ENCODE measurements at places on chromosomes 3 and 15.

- DNase-seq = no peak
These were observed 3.2 kb upstream of the ARPP21 start for GRCh38 chr3:35635926-35636683.

- DNase-seq = no peak
These were observed 10.3 kb upstream of the EIF1B start for GRCh38 chr3:40299130-40299720.

GRCh38 chr3:104044002-104044401, 1322.7 kb upstream of the ALCAM start:
- no peak for DNase-seq

DNA sequence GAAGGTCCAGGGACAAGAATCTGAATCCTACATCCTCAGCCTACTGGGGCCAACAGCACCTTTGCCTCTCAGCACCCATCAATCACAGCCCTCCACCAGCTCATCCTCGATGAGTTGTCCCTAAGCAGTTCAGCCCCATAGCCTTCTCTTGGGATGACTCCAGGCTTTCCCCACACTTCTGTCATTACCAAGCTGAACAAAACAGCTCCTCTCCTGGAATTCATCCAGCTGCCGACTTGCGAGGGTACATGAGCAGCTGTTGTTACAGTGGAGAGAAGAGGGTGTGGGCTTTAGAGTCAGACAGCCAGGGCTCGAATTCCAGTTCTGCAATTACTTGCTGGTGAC, 69.0 kb upstream of the THBS1 start:
- no peak for DNase-seq

DNA sequence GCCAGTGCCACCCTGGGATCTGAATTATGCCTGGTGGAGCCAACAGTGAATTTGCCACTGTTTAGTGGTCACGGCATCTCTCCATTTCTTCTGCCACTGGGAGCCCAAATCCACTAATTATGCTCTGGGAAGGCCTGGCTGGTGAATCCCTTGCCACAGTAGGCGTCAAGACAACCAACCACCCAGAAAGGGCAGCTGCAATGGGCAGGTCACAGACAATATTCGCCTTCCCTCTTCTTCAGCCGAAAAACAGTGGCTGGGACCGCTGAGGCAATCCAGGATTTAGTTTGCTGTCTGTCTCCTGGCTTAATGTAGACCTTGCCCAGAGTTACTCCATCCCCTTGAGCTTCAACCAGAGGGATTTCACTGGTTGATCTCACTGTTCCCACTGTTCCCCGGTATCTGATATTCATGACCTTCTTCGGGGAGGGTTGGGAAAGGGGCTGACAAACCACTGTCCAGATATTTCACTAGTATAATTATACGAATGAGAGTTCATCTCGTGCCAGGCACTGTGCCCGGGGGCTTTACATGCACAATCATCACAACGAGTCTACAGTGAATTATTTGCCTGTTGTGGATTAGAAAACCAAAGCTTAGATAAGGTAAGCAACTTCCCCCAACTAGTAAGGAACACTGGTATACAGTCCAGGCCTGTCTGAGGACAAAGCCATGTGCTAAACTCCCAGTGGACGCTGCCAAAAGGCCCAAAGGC, 49.9 kb upstream of the RAB6B start:
- no peak for DNase-seq

GRCh38 chr15:73985101-73985873, 6.8 kb downstream of the STOML1 start:
- no peak for DNase-seq

DNA sequence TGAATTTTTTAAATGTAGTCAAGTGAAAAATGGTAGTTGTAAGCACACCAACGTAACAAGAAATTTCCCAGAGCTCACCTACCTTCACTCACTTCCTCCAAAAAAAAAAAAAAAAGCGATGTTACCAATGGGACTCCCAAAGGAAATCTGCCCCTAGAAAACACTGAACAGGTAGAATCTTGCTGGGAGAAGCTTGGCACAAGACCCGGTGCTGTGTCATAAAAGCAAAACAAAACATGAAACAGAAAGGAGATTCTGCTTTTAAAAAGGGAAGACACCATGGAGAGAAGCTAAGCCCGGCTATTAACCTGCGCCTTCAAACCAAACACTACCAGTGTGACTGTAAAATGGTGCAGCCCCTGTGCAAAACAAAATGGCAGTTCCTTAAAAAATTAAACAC, 40.5 kb downstream of the PGPEP1L start:
- DNase-seq = no peak

DNA sequence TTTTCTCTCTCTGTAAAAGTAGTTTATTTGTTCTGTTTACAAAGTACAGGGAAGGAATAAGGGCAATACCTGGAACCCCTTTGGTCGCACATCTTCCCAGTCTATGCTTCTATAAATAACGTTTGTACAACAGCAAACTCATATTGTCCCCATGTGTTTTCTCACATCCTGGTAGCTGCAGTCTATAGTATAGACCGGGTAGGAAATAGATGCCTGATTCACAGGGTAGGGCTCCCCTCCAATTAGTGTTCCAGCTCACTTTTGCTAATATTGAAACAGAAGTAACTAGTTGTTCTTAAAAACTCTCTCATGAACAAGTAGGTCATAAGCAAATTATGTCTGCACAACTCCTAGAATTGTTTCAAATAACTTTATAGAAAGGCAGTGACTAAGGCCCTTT, 17.7 kb downstream of the ATG7 start:
- DNase-seq = no peak

GRCh38 chr15:66785637-66786036, 83.6 kb downstream of the SMAD6 start:
- no peak for DNase-seq

- peak; percentile 77 for DNase-seq
These were observed 317.3 kb downstream of the FGF12 start for GRCh38 chr3:192409838-192410683.

GRCh38 chr3:72163809-72164634, 379.1 kb upstream of the PROK2 start:
- no peak for DNase-seq

- DNase-seq = peak; percentile 16
These were observed 70.1 kb downstream of the TBC1D2B start for GRCh38 chr15:78007211-78007931.

DNA sequence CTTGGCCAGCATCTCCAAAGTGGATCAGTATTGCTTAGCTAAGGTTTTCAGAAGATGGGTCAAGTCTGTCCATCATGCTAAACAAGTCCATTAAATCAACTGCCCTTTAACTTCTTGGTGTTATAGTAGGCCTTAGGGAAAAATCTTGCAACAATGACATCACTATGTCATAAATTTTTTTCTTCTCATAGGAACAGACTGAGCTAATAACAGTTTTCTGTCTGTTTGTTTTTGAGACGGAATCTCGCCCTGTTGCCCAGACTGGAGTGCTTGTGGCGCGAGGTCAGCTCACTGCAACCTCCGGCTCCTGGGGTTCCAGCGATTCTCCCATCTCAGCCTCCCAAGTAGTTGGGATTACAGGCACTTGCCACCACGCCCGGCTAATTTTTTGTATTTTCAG, 94.2 kb downstream of the EFL1 start:
- DNase-seq = no peak

DNA sequence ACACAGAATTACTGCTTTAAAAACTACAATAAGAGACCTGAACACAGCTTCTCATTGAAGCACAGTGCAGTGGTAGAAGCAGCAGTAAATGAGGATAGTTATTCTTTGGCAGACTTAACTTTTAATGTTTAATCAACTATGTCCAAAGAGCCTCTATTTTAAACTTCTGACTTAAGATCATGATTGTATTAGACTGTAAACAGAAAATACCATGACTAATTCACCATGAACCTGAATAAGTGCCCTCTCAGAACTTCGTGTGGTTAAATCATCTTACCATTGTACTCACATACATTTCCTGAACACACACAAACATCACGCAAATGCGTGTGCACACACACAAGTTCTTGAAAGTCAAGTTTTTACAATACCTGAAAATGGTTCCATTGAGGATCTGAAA, 13.9 kb downstream of the CEP152 start:
- DNase-seq = no peak

DNA sequence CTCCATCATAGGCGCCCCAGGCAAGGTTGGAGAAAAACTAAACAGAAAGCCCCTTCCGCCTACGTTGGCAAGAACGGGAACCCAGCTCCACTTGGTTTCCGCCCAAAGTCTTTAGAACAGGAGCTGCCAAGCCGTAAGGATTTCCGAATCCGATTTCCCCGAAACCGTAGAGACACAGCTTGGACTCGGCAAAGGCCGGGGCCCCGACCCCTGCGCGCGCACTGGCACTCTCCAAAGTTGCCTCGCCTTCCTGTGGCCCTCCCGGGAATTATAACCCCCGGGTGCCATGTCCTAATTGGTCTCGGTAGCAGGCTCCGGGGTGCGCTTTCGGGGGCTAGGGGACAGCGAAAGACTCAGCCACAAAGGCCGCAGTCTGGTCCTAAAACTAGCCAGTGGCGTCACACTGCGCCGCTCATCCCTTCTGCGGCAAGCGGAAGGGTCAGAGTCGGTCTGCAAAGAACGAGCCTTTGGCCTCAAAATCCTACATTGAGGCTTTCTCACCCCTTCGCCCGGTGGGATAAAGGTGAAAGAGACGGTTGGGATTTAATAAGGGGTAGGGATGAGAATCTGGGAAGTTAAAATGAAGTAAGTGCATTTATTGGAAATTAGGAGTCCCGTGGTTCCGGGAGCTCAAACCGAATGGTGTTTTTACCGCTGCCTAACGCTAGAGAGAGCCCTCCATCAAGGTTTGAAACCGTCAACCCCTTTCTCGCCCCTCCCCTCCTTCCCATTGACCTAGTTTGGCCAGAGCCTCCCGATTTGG, 6.8 kb downstream of the BCL6 start:
- peak; percentile 95 for DNase-seq

DNA sequence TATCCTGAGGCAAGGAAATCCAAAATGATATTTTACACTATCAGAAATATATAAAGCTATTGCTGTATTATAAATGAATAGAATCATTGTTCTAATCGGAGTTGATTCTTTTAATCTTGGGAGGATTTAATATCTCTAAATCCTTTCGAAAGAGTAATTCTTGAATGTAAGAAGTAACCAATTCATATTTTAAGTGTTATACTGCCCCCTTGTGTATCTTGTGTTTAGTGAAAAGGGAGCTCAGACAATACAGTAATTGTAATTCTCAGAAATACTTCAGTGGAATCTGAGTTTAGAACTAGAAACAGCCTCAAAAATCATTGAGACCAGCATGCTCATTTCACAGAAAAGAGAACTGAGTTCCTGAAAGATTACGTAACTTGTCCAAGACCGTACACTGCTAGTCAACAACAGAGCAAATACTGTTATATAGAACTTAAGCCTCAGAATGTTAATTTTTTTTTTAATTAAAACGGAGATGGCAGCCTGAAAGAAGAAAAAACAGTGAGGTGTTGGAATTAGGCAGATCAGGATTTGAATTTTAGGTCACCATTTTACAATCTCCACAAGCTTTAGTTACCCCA, 42.9 kb downstream of the PLCH1 start:
- no peak for DNase-seq

GRCh38 chr3:169842960-169843359, 26.8 kb downstream of the LRRC31 start:
- no peak for DNase-seq

DNA sequence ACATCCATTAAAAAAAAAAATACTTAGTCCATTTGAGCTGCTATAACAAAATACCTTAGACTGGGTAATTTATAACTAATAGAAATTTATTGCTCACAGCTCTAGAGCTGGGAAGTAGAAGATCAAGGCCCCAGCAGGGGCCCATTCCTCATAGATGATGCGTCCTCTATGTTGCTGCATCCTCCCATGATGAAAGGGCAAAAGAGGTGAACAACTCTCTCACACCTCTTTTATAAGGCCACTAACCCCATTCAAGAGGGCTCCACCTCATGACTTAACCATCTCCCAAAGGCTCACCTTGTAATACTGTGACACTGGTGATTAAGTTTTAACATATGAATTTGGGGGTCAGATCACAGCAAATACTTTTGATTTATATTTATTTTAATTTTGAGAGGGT, 3.0 kb upstream of the TLNRD1 start:
- DNase-seq = no peak

All from retina (tissue), 1 donor.